ENCODE measurements at places on chromosomes 12 and 14.

DNA sequence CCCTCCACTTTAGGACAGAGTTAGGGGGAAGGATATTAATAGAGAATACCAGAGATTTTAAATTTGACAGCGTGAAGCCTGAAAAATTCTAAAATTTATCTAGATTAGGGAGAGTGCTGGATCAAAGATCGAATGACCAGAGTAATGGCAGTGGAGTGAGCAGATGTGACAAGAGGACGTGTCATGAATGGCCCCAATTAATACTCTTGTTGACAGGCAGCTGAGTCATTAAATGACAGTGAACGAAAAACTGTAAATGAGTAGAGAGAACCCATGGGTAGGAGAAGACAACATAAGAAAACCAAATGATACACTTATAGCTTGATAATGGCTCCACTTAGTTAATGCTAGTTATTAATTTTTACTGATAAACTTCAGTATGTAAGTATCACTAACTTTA, 73.9 kb upstream of the PLEKHA5 start:
- DNase-seq, result no peak

DNA sequence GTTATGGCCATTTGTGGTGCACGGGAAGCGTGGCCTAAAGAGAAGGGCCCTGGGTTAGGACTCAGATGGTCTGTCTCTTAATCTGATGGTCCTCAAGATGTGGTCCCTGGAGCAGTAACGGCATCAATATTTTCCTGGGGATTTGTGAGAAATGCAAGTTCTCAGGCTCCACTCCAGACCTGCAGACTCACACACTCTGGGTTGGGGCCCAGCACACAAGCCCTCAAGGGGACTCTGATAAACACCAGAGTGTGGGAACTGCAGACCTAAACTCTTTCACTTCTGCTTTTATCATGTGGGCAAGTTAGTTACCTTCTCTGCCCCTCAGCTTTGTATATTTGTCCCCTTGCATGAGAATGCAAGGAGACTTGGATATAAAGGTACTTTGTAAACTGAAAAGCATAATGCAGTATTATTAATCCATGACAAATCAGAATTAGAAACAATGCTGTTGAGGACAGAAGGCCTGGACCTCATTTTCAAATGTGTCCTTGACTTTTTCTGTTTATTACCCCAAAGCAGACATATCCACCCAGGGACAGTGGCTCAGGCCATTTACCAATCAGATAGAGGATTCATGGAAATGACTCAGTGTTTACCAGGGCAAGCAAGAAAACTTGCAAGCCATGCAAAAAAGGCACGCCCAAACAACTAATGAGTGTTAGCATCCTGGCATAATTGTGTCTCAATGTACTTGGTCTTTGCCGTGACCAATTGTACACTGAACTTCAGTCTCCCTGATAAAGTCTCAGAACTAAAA, 157.0 kb downstream of the ASCL1 start:
- DNase-seq, result no peak

DNA sequence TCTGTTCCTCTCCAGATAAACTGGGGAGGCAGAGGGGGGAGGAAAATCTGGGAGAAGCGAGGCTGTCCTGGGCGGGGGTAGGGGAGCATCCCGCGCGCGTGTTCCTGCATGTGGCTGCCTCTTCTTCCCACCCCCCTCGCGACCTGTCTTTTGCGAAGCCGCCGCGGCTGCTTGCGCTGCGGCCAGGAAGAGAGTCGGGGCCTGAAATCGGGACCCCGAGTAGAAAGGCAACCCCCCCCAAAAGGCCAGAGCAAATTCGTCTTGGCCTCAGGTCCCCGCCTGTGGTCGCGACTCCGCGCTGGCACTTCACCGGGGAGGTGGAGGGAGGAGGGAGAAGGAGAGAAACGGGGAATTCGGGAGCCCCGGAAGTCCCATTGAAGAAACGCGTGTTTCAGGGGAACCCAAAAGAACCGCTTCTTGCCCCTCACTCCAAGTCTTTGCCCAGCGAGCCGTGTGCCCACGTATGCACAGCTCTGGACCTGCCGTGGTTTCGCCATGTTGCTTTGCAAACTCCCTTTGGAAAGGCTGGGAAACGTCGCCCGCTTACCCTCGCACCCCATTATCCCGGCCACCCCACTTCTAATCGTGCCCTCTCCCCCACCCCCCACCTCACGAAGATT, 944 bp downstream of the CCND2 start:
- DNase-seq, result peak; percentile 32

- DNase-seq, result no peak
Observed at GRCh38 chr12:473198-473597, 13.5 kb downstream of the B4GALNT3 start.

- DNase-seq, result no peak
Observed at GRCh38 chr12:102956738-102957327, 641 bp upstream of the ASCL1 start.

DNA sequence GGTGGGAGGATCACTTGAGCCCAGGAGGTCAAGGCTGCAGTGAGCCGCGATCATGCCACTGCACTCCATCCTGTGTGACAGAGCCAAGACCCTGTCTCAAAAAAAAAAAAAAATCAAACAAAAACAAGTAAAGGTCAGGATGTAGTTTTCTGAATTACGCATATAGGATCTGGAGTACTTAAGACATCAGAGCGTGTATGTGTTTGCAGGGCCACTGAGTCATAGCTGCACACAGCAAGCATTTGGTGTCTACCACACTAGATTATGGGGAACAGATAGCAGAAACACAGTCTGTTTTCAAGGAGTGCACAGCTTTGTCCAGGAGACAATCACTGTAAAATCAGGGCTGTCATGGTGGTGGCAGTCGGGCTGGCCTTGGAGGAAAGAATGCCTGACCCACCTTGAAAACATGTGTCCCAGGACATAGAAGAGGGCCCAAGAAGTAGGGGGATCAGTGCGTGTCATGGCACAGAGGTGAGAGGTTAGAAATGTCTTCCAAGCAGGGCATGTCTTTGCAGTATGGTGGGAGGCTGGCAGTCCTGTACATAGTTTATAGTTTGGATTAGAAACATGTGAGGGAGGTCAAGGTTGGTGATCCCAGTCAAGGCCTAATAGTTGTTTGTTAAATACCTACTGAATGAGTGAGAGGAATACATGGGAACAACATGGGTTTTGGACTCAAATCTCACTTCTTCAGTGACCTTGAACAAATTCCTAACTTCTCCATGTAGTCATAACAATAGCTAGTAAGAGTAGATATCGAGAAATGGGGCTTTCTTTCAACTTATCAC, 23.6 kb upstream of the C12orf71 start:
- DNase-seq, result no peak

DNA sequence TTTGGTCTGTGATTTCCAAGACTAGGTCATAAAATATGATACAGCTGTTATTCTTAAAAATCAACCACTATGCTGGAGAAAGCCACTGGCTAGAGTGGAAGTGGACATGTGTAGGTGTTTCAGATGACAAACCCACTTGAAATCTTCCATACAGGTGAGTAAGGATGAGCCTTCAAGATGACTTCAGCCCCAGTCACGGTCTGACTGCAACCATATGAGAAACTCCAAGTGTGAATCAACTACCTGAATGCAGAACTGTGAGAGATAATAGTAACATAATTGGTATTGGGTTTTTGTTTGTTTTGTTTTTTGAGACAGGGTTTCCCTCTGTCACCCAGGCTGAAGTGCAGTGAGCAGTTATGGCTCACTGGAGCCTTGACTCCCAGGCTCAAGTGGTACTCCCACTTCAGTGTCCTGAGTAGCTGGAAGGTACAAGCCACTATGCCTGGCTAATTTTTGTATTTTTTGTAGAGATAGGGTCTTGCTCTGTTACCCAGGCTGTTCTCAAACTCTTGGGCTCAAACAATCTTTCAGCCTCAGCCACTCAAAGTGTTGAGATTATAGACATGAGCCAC, 273.3 kb upstream of the LRIG3 start:
- no peak for DNase-seq

DNA sequence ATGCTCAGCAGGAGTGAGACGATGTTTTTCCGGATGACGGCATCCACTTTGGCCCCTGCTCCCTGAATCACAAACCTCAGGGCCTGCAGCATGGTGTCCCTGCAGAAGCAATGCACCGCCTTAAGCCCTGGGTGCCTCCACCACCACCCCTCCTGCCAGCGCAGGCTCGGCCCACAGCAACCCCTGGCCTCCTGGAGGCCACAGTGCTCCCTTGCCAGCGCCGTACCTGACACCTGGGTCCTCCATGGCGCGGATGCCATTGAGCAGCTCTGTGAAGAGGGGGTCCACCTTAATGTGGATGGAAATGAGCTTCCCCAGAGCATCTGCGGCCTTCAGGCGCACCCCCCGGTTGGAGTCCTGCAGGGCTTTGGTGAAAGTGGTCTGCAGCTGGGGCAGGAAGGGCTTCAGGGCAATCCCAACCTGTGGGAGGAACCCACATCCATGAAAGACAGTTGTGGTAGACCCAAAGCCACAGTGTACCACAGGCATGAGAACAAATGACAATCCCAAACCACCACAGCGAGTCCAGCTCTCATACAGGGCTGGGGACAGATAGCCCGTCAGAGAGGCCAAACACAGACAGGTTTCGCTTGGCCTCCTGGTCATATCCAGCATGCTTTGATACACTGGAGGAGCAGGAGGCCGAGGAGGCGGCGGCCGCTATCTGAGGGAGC, 17.9 kb upstream of the RAB35 start:
- no peak for DNase-seq

DNA sequence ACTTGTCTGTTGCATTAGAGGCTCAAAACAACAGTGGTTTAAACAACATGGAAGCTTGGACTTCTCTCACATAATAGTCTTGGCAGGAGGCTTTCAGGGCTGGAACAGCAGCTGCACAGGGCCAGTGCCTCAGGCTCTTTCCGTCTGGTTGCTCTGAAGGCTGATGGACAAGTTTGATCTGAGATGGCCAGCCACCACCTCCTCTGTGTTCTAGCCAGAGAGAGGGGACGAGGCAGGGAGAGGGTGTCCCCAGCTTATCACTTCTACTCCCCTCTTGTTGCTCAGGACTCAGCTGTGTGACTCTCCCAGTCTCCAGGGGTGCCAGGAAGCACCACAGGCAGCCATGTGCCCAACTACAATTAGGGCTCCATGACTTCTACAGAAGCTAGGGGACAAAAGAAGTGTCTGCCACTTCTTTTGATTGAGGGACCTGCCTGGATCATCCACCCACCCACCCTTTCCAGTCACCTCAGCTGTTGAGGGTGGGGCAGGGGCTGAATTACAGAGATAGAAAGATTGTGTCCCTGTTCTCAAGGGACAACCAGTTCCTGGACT, 46.6 kb downstream of the SMIM41 start:
- DNase-seq, result no peak

GRCh38 chr14:95876761-95877538, at the start of gene TUNAR:
Gene TUNAR, plus strand, starts transcription at chr14:95876832.
- DNase-seq, result no peak

- peak; percentile 21 for DNase-seq
Observed at GRCh38 chr14:74739293-74740030, 23.7 kb upstream of the YLPM1 start.

GRCh38 chr14:72503696-72504368, 390.1 kb downstream of the DPF3 start:
- DNase-seq, result peak; percentile 48

GRCh38 chr12:60159761-60160160, 563.9 kb downstream of the SLC16A7 start:
- DNase-seq, result no peak

GRCh38 chr12:43728698-43729097, 29.9 kb downstream of the PUS7L start:
- no peak for DNase-seq

GRCh38 chr12:93073324-93073723, 144.2 kb upstream of the EEA1 start:
- no peak for DNase-seq

DNA sequence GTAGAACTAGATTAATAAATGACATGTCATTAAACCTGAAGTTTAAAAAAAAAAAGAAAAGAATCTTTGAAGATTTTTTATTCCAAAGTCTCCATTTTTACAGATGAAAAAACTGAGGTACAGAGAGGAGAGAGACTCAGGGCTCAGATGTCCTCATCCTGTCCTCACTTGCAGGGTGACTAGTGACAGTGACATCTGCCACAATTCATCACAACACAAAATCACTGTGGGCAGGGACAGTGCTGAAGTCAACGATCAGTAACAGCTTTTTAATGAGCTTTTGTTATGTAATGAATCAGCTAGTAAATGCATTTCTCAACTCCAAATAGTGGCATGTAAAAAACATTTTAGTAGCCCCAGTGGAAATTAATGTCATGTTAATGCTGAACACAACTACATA, 138.5 kb downstream of the NTF3 start:
- DNase-seq, result no peak

DNA sequence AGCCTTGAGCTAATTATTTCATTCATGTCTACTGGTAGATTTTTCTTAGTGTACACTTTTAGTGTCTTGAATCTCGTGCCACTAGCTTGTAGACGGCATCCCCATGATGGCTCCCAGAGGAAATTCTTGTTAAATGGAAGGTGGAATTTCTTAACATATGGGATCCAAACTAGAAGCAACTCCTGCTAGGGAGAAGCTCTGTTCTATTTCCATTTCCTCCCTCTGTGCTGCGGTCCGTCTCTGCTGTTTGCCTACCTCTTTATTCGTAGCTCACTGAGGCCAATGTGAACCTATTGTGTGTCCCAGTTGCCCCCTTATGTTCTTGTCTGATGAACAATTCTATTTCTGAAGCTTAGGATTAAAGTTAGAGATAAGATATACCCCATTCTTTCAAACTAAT, 588 bp downstream of the PIK3C2G start:
- DNase-seq, result no peak
